ENCODE measurements at places on chromosomes 4 and X.
A peak's percentile ranks its signal among the peaks of the same experiment; 100 is the strongest.

DNA sequence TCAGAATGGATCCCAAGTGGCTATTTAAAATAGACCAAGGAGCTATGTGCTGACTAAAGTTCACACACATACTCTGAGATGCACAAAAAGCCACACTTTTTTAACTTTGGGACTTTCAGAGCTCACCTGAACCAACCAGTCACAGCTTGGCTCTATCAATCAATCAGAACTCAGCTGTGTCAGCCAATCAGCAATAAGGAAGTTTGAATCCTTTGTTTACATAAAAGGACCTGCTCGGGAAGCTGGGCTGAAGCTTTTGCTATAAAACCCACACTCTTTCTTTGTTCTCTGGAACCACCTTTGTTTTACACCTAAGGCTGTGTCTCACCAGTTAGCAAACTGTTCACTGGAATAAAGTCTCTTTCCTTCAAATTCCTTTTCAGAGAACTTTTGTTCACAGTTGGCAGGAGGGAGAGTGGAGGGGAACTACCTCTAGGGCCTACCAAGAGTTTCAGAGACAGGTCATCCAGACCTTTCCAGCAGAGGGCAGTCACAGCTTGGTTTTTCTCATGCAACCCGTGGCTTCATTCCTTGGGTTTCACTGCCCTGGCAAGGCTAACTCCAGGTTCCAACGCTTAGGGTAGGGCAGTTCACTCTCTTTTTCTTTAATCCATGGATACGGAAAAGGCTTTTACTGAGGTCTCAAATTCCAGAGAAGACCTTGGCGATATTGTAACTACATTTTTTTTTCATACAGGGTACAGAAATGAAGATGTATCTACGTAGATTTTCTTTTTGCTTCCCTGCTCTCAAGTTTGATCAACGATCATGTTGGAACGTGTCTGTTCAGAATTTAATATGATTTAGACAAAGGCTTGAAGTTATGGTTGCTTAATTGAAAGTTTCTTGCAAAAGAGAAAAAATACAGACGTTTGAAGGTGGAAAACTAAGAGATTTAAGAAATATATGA, 80.7 kb downstream of the GPRIN3 start:
- DNase-seq = no peak

DNA sequence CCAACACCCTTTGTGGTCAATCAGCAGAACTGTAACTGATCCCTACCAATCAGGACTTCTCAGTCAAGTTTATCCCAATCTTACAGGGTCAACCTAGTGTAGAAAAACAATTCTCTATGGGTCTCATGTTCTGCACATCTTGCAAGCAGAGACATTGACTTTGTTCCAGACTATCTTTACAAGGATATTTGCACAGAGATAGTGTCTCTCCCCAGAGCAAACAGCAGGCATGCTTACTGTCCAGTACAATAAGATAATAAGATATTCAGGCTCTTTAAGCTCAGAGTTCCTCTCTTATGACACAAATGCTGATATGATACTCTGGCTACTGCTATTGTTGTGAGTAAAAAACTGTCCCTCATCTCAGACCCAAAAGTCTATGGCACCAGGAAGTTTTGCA, 53.2 kb downstream of the ACSL4 start:
- no peak for DNase-seq

DNA sequence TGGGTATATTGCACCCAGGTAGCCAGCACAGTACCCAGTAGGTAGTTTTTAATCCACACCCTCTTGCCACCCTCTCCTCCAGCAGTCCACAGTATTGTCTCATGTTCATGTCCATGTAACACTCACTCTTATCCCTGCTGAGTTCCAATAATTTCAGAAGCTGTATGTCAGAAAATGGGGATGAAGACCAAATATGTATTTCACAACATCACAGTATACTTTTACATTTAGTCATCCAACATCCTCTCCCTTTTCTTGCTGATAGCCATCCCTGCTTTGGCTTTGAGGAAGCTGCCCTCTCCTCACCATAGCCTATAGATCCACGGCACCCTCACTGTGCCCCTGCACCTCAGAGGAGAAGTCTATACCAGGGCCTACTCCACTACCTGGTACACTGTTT, 126.0 kb upstream of the LDB2 start:
- DNase-seq = no peak

DNA sequence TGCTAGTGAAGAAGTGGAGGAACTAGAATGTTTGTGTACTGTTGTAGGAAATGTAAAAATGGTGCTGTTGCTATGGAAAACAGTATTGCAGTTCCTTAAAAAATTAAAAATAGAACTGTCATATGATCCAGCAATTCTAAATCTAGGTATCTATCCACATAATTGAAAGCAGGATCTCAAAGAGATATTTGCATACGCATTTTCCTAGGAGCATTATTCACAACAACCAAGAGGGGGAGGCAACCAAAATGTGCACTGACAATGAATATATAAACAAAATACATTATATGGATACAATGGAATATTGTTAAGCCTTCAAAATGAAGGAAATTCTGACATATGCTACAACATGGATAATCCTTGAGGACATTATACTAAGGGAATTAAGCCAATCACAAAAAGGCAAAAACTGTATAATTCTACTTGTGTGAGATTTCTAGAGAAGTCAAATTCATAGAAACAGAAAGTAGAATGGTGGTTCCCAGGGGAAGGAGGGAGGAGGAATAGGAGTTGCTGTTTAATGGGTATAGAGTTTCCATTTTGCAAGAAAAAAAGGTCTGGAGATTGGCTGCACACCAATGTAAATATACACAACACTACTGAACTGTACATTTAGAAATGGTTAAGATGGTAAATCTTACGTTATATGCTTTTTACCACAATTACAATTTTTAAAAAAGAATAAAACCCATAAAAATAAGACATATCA, 35.6 kb upstream of the KCNE5 start:
- no peak for DNase-seq

GRCh38 chr4:173337463-173337862, 3.3 kb upstream of the HMGB2 start:
- no peak for DNase-seq

DNA sequence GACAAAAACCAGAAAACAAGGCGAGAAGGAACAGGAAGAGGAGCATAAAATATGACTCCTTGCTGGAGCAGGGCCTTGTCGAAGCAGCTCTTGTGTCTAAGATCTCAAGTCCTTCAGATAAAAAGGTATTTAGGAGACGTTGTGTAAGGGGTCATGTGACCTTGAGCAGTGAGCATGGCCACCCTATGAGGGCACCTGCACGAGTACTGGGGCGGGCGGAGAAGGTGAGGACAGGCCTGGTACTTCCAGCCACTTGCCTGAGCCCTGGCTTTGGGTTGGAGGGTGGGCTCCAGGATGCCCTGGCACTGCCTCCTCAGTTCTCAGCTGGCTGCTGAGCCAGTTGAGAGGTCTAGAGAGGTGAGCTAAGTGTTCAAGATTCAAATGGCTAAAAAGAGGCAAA, 29.9 kb downstream of the NSD2 start:
- no peak for DNase-seq

GRCh38 chrX:14362721-14363120, 166.6 kb upstream of the GLRA2 start:
- no peak for DNase-seq

GRCh38 chr4:162154862-162155540, 8.8 kb downstream of the FSTL5 start:
- DNase-seq = no peak

- no peak for DNase-seq
Observed at GRCh38 chr4:27714073-27714472, 853.4 kb downstream of the STIM2 start.

DNA sequence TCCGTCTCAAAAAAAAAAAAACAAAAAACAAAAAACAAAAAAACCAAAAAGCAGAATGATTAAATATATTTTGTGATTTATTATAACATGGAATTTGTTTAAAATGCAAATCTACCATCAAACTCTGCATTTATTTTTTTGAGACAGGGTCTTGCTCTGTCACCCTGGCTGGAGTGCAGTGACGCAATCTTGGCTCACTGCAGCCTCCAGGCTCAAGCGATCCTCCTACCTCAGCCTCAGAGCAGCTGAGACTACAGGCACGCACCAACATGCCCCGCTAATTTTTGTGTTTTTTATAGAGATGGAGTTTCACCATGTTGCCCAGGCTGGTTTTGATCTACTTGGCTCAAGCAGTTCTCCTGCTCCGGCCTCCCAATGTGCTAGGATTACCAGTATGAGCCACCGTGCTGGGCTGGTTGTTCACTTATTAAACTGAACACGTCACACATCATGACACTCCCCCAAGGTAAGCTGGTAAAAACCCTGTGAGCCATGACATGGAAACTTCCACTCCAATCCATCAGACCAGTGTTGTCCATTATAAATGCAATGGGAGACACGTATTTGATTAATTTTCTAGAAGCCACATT, 45.7 kb downstream of the RBM47 start:
- DNase-seq = no peak

DNA sequence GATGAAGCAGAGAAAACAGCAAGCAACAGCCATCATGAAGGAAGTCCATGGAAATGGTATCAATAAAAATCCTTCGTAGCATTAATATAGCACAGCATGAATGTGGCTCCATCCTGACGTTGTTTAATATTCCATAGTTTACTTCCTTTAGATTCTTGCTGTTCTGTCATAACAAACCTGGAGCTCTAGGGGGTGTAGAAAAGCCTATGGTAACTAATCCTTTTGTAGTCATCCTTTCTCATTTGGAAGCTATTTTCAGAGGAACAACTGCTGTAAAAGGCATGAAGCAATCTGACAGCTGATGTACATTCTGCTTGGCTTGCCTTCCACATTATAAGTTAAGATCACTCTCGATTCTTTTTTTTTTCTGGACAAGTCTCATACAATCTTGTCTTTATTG, 914 bp downstream of the MYOZ2 start:
- DNase-seq = no peak

DNA sequence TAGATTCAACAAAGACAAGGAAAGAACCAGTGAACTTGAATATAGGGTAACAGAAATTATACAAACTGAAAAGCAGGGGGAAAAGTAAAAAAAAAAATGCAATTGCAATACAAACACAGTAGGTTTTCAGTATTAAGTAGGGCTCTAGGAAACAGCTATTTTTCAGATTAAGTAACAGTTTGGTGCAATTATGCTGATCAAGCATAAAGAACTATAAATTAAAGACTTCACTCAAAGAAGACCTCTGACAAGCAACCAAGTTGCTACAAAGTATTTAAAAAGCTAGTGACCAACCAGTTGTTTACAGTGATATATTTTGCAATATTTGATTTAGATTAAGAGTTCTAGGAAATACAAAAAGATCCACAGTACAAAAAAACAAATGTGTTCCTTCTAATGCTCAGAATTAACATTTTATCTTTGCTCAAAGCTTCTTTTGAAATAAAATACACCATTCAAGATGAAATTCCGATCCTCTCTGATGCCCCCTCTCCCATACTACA, 230.8 kb upstream of the FTHL17 start:
- DNase-seq = no peak

- peak; percentile 13 for DNase-seq
Observed at GRCh38 chr4:7646384-7647061, 211.8 kb upstream of the PSAPL1 start.

DNA sequence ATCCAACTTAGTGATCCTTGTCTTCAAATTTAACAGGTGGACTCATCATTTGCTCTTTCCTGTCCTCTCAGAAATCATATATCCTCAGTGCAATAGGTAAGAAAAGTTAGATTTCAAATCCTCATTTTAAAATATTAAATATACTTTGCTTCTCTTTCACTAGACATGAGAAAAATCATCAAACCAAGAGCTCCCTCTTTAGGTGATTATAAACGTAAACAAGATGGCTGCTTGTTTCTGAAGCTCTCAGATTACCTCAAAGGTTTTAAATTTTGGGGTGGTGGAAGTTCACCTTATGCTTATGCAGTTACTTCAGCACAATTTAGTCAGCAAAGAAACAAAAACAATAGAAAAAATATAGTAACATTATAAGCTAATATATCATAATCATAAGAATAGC, 27.3 kb downstream of the CSN3 start:
- no peak for DNase-seq

DNA sequence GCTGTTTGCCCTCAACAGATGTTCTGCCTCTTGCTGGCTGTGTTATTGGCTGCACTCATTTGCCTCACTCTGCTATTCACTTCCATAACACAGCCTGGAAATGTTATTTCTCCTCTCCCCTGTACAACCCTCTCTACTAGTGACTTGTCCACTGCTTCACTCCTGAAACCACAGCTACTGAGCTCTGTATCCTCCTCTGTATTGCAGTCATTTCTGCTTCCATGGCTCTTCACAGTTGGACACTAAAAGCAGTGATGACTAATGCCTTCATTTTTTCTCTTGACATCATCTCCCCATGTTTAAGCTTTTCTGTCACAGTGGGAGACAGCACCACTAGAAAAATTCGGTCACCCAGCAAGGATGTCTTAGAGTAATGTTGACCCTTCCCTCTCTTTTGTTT, 123.0 kb upstream of the PPP1R2C start:
- DNase-seq = no peak

DNA sequence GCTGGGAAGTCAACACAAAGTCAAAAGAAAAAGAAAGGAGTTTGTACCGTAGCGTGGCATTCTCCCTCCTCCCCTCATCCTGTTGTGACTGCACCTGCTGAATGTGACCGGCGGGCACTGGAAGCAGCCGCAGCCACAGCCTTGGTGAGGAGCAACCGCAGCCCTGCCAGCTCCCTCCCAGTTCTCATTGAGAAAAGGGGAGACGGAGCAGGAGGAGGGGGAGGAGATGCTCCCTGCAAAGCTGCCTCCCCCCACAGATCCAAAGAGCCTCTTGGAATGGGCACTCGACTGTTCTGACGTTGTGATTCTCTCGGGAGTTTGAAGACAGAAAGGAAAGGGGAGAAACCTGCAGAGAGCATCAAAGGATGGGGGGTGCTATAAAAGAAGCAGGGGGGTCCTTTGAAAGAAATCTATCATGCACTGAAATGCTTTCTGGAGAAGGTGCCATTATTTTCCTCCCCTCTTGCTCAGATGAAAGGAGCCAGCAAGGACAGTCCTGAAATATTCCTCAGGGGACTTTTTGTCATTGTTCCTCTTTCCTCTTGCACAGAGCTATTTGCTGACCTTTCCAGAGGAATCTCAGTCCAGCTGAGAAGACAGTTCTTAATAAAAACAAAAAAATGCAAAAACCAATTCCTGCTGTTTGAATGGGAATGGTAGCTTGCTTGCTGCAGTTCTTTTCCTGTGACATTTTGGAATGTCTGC, 429.7 kb downstream of the MAPK10 start:
- no peak for DNase-seq

DNA sequence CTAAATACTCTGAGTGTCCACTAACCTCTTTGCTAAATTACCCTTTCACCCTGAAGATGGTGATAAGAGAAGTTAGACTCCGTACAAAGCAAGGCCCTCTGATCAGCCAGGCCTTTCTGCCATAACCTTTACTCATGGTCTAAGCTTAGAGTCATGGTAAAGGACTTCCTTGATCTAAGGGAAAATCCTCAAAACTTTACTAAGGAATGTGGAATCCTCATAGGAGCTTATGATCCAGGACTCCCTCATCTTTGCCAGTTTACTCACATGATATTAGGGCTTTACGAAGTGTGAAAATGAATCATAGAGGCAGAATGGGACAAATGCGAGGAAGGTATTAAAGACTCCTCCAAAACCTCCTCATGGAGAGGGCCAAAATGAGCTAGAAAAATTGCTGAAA, 7.9 kb upstream of the FAM13A start:
- DNase-seq = no peak

GRCh38 chrX:313546-313945, 5.0 kb downstream of the GTPBP6 start:
- no peak for DNase-seq

GRCh38 chr4:118113220-118113619, 78.9 kb downstream of the NDST3 start:
- no peak for DNase-seq

All from activated gamma-delta T cell (primary cell).